ENCODE measurements at places on chromosomes 1 and 21.

DNA sequence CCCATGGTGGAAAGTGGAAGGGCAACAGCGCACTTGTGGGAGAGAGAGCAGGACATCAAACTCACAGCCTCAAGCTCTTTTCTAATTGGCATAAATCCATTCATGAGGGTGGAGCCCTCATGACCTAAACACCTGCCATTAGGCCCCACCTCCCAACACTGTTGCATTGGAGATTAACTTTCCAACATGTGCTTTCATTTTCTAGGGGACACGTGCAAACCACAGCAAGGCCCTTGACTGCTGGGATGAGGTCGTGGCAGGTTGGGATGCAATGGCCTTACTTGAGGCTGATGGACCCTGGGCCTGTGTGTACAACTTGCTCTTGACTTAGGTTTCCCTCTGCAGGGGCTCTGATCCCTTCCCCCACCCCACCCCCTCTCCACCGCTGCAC is 35.9 kb upstream of the NEK2 start:
- DNase-seq: no peak

DNA sequence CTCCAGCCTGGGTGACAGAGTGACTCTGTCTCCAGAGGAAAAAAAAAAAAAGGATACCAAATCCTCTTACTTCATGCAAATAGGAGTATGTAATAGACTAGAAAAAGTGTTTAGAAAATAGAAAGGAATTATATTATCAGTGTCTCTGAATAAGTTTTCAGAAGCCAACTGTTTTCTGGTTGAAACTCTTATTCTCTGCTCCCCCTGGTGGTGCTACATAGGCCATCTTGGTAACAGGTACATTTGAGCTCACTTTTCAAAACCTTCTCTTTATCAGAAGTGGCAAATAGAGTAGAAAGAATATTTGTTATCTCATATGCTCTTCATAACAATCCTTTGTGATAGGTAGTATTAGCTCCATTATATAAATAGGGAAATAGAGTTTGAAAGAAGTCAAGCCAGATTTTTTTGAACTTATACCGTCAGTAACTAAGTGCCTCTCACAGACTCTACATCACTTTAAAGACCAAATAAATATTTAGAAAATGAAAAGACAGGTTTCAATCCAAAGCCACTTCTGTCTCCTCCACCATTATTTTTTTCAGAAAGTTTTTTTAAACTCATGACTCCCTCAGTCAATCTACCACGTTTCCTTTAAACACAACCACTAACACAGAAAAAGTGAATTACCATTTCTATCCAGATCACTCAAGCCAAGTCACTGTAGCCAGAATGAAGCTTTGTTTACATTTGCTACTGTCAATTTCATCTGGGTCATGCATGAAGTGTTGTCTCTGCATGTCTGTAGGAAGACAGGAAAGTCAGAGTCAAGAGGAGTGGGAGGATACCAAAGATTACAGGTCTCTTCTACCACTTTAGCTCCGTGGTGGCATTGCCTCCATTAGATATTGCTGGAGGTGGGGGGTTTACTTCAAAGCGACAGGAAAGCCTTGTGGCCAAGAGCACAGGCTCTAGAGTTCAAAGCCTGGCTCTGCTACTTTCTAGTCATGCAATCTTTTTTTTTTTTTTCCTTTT is 45.6 kb downstream of the IL23R start:
- no peak for DNase-seq

DNA sequence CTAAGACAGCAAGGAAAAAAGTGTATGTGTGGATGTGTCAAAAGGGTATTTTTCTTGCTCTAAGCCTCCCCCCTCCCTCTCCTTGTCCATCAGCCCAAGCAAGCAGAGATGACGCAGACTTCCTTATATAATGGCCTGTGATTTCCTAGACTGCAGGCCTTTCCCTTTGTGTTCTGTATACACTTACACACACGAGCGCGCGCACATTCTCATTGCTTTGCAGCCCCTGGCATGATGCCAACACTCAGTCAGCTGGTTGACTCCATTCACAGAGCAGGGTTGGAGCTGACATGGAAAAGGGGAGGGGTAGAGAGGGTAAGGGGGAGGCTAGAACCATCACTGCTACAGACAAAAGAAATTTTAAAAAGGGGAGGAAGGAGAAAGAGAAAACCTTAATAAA is 41.8 kb downstream of the GATAD2B start:
- peak; percentile 97 for DNase-seq

DNA sequence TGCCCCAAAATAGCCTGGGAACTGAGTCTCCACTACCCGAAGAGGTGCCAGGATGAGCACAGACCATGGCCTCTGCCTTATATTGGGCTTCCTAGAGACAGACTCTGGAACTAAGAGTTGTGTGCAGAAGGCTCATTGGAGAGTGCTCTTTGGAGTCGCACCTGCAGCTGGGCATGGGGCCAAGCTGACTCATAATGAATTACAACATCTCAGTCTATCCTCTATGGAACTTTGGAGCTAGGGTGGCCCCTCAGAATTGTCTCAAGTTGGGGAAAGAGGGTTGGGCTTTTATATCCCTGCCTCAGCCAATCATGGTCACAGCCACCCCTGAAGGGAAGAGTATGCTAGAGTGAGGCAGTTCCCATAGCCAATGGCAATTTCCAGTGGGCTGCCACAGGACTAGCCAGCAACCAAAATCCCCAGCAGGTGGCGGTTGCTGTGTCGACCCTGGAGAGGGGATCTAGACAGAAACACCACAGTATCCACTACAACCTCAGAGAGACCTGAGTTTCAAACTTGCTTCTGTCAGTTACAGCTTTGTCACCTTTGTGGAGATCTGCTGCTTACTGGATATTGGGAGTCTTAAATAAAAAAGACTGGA is 93.8 kb downstream of the DMRTA2 start:
- no peak for DNase-seq

DNA sequence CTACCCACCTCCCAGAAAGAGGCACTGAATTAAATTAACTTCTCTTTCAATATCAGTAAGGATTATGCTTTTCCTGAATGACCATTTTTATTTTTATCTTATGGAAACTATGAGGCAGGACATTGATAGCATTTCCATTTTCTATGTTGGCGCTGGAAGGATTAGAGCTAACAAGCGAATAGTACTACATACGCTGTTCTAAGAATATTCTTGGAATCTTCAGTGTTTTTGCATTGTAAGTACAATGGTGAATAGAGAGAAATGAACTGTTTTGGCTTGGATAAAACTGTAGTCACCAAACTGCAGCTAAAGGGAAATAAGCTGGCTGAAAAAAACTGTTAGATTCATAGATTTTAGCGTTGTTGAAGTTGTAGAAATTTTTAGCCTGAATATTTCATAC is 779.0 kb upstream of the ADGRL4 start:
- no peak for DNase-seq

- DNase-seq: no peak
These were observed 63.9 kb upstream of the EFHD2 start for GRCh38 chr1:15345705-15346345.

GRCh38 chr1:50423670-50424000 is 392 bp upstream of the DMRTA2 start:
- DNase-seq: no peak

DNA sequence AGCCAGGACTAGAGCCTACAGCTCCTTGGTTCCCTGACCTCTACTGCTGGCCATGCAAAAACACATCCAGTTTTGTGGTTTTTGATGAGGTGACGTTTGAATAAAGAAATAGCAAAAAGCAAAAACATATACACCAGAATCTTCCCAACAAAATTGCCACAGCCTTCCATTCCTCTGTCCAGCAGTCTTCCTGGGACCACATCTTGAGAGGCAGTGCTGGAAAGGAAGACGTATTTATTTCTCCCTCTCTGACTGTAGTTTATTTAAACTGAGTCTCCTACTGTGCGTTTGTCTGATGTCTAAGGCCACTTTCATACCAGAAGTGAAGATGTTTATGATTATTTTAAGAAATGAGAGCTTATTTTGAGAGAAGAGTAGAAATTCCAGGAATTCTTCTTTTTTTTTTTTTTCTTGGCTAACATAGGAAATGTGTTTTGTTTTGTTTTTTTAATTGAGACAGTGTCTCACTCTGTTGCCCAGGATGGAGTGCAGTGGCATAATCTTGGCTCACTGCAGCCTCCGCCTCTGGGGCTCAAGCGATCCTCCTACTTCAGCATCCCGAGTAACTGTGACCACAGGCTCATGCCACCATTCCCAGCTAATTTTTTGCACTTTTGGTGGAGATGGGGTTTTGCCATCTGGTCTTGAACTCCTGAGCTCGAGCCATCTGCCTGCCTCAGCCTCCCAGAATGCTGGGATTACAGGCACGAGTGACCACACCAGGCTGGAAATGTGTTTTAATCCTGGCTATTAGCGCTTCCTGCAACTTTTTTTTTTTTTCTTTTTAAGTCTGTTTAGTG is 118.5 kb downstream of the ITSN1 start:
- DNase-seq: no peak

DNA sequence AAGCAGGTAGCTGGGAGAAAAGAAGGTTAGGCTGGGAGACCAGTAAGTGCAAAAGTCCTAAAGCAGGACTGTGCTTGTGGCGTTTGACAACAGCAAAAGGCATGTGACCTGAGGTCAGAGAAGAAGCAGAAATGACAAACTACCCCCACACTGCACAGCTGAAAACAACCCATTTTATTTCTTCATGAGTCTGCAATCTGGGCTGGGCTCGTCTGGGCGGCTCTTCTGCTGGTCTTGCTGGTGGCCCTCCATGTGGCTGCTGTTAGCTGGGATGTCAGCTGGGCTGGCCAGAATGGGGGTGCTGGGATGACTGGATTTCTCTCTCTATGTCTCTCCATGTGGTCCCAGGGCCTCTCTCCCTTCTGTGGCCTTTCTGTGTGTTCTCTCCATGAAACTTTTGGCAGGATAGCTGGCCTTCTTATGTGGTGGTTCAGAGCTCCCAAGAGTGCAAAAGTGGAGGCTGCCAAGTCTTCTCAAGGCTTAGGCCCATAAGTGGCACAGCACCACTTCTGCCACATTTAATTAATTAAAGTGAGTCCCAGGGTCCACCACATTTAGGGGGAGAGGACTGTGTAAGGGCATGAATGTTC is 128.6 kb downstream of the RIPK4 start:
- no peak for DNase-seq

- DNase-seq: no peak
These were observed 29.6 kb downstream of the CHD1L start for GRCh38 chr1:147272042-147272441.

Data from NCI-H1436 treated with DMSO at 0.1 percent for 48 hours (cell line).